ENCODE measurements at places on chromosomes 1 and 21.
A peak's percentile ranks its signal among the peaks of the same experiment; 100 is the strongest.

DNA sequence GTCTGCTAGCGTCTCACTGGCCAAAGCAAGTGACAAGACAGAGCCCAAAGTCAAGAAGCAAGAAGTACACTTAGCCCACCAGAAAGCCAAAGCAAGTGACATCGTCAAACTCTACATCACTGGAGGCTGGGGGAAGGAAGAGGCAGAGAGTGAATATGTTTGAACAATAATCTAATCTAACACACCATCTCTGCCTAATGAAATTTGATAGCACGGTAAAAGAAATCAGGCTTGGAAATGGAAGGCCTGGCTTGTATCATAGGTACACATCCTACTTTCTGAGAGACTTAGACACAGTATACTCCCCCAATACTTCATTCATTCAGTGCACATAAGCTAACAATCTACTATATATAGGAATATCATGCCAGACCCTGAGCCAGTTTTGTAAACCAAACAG lies 26.3 kb downstream of the TRABD2B start:
- no peak for DNase-seq

- no peak for DNase-seq
Measured at GRCh38 chr1:168338589-168339503, 58.2 kb downstream of the TBX19 start.

- no peak for DNase-seq
Measured at GRCh38 chr1:107525145-107525544, 384.3 kb downstream of the NTNG1 start.

- DNase-seq, result peak; percentile 27
Measured at GRCh38 chr1:31760471-31761470, 3.4 kb downstream of the ADGRB2 start.

- no peak for DNase-seq
Measured at GRCh38 chr1:114609826-114610225, 28.4 kb upstream of the BCAS2 start.

DNA sequence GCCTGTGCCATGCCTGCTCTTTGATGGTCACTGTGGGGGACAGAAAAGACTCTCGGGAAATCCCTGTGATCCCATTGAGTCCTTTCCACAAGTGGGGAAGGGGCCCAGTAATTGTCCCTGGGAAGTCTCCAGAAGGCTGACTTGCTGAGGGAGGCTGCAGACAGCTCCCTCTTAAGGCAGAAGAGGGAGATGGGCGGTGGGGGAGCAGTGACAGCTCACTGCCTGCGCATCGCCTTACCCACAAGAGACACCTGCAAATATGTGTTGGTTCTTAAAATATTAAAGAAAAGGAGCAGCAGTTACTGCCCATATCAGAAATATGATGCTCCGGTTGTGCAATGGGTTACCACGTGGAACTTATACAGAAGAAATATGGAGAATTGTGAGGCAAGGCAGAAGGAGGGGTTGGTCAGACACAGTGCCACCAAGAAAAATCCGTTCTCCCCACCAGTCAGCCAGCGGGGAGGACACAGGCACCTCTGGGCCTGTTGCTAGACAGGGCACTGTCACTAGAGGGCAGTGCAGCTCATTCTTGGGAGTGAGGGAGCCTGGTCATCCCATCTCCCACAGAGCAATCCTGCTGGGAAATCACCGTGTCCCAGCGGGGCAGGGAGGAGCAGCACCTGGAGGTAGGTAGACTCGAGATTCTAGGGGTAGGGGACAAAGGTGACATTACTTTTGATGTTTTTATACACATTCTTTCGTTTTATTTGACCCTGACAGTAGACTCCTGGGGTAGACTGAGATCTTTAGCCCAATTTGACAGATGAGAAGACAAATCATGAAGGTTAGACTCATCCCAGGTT lies 6.9 kb upstream of the CAMK1G start:
- DNase-seq, result peak; percentile 3

GRCh38 chr1:152111515-152111968 lies 3.7 kb downstream of the TCHH start:
- no peak for DNase-seq
